Testis (tissue), 5 donors: ENCODE measurements at places on chromosomes 12 and 14.

DNA sequence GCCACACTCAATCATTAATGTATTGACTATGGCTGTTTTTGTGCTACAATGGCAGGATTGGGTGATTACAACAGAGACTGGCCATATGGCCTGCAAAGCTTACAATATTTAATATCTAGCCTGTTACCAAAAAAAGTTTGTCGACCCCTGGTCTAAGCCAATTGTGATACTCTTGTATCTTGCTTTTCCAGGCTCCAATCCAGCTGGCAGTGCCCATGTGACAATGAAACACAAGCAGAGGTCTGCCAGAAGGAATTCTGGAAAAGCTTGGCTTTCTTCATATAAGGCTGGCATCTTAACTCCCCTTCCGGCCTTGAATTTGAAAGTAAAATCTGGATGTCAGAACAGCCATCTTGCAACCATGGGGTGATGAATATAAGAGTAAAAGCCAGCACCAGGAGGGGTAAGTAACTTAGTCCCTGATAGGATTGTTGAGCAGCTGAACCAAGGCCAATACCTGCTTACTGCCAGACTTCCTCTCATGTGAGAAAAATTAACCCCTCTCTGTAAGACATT lies 458.7 kb downstream of the TMTC2 start:
- H3K27me3 ChIP-seq: no peaks in the 10 kb centered on the region
- no peak overlapping the region for H3K27ac ChIP-seq
- peak; percentile 21 for DNase-seq
- H3K4me3 ChIP-seq: no peak overlapping the region

DNA sequence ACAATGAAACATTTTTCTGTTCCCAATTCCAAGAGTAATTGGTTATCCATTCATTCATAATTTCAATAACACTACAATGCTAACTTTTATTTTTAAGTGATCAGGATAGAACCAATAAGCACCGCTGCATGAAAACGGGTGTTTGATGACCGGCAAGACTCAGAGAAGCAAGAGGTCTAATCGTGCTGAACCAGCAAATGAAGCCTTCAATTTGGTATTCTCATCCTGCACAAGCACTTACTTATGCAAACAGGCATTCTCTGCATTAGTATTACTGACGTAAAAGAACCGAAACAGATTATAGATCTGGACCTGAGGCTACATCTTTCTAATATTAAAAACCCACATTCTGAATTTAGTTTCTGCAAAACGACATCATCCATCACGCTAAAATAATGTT lies 67.7 kb downstream of the RBM19 start:
- DNase-seq: no peak
- no peaks in the 10 kb centered on the region for H3K27me3 ChIP-seq
- no peaks in the 10 kb centered on the region for H3K4me1 ChIP-seq
- H3K4me3 ChIP-seq: no peak overlapping the region

GRCh38 chr12:51579321-51579850 lies 11.6 kb upstream of the SCN8A start:
- no peaks in the 10 kb centered on the region for H3K27me3 ChIP-seq
- no peak overlapping the region for H3K4me3 ChIP-seq
- H3K27ac ChIP-seq: no peak overlapping the region
- no peak for DNase-seq

GRCh38 chr12:105562199-105562971 lies 231.9 kb downstream of the C12orf75 start:
- H3K4me3 ChIP-seq: no peak overlapping the region
- no peaks in the 10 kb centered on the region for H3K4me1 ChIP-seq

DNA sequence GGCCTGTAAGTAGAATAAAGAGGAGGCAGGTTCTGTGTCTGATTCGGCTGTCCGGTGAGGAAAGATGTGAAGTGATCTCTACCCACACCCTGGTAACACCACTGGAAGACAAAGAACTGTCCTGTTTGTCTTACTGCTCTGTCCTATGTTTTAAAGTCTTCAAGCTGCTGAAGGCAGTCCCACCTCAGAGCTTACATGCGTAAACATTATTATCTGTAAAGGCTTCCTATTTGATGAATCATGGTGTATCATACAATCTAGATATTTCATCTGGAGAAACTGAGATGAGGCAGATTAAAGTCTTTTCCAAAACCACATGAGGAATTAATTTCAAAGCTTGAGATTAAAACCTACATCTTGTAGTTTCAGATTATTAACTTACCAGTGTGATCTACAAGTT lies 427.6 kb downstream of the ZFP36L1 start:
- no peaks in the 10 kb centered on the region for H3K36me3 ChIP-seq
- H3K27ac ChIP-seq: peak overlapping the region; percentile 26
- H3K4me3 ChIP-seq: no peak overlapping the region
- H3K27me3 ChIP-seq: no peaks in the 10 kb centered on the region
- no peak for DNase-seq
